ENCODE measurements at places on chromosomes 2 and 18. TPM values are rescaled to one million over a fixed set of nuclear protein-coding genes. Genes with fewer than 3 reads are reported as not detected.

GRCh38 chr2:134216152-134216829 is 37.6 kb upstream of the MGAT5 start:
- DNase-seq: no peak

GRCh38 chr2:238818561-238818960 is 29.3 kb upstream of the TWIST2 start:
- no peak for DNase-seq

GRCh38 chr2:64223055-64223454 is 78.8 kb upstream of the PELI1 start:
- DNase-seq: no peak

GRCh38 chr2:19474128-19474527 is 115.7 kb upstream of the OSR1 start:
- no peak for DNase-seq

DNA sequence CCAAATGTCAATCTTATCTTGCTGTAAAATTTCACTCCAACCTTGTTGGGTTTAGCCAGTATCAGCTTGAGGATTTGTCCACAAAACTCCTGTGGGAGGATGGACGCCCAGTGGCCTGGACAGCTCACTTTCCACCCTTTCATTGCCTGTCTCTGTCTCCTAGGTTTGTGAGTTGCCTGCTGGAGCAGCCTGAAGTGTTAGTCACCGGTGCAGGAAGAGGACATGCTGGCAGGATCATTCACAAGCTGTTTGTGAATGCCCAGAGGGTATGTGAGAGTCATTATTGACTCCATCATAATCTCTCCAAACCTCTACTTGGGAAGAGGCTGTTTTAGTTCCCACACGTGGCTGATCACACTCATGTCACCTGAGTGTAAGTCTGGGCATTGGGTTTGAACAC is 112.3 kb downstream of the RAB3GAP1 start:
- DNase-seq: no peak

GRCh38 chr2:188158337-188159100 is 133.2 kb upstream of the GULP1 start:
- DNase-seq: no peak

- DNase-seq: no peak
Measured at GRCh38 chr2:97359861-97360584, 229.7 kb downstream of the ANKRD36B start.

DNA sequence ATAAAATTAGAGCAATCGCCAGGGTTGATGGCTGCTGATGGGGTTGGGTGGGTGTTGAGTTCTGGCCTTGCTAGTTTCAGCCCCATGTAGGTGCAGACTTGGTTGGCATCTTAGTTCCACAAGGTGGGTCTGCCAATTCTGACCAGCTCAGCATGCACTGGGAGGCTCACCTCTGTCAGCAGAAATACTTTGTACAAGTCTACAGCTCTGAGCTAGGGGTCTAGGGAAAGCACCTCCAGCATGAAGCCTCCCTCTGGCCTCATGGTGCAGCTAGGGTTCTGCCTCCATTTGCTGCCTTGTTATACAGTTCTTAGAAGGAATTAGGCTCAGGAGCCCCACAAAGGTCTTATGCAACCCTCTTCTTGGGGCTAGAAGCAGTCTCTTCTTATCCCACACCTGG is 278.9 kb upstream of the HDAC4 start:
- no peak for DNase-seq

GRCh38 chr18:59986139-59986538 is 86.3 kb downstream of the PMAIP1 start:
- no peak for DNase-seq

RAX gene
- total RNA-seq: not detected

PKP4 gene
- 44.9 TPM for total RNA-seq

SKOR2 gene
- total RNA-seq: not detected

AQP12B gene
- not detected for total RNA-seq

IL36G gene
- total RNA-seq: not detected

SCN7A gene
- total RNA-seq: 16.0 TPM

SPATA3 gene
- not detected for total RNA-seq
